ENCODE measurements at places on chromosomes 4 and X.

DNA sequence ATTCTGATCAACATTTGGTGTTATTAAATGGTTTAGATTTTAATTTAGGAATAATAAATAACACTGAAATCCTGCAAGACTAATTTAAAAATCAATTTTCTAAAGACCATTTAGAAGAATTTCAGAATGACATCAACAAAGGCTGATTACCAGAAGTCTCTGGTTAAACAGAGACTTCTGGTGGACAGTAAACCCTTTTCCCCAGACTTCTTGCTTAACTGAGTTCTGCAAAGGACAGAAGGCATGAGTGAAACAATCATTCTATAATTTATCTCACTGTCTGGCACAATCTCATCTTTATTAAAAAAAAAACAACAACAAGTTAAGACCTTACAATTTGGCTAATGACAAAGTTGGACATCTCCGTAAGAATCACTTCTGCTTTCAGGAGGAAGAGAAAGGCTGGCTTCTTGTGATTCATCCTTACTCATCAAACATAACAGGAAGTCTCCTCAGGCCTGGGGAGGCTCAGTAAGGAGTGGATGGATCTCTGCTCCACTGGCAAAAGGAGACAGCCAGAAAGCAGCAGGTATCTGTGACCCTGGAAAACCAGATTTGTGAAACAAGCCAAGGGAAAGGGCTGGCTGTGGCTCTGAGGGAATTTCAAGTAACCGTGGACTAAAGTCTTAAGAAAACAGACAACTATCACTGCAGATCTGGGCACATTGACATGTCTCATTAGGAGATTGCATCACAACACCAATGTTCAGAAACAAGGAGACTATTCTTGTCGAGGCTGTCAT, 908 bp upstream of the TLR6 start:
- DNase-seq, result no peak

DNA sequence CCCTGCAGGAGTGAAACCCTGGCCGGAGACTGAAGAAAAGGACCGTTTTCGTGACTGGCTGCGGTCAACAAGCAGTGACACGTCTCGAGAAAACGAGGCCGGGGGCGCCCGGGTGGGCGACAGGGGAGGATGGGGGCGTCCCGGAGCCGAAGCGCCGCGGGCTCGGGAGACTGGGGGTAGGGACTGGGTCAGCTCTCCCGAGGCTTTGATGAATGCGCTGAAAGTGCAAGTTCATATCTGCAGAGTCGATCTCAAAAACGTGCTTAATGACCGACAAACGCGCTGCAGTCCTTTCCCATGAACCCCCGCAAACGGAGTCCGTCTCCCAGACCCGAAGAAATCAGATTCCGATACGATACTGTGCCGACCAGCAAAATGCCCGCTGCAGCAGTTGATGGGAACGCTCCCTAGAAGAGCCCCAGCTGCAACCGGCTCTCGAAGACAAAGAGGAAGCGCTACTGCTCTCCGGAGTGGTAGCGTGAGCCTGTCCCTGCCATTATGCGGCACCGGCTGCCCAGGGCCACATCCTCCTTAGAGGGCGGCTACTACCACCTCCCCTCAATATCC, 806 bp upstream of the CD99L2 start:
- peak; percentile 21 for DNase-seq

DNA sequence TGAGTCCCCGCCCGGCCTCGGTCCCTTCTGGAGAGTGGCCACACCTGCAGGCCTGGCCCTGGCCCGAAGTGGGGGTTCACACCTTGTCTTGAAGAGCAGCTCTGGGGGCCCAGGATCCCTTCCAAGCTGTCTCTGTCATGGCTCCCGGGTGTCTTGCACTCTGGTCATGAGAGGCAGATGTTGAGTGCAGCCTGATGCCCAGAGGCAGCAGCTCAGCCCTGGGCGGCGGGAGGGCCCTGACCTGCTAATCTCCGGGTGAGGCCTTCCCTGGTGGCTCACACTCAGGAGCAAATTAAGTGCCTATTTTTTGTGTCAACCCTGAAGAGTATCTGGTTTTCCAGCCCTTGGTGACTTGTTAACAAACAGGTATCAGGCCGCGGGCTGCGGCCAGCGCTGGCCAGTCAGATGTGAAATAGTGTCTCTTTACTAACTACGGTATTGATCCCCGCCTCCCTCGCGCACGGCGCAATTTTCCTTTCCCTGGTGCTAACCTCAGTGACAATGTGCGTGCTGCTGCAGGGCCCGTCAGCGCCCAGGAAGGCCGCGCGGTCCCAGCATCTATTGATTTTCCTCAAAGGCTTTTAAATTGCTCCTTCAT, 24.2 kb downstream of the NKX1-1 start:
- DNase-seq, result no peak

- DNase-seq, result no peak
Observed at GRCh38 chr4:42234817-42235216, 82.4 kb upstream of the BEND4 start.

GRCh38 chrX:19849464-19850080, 37.8 kb downstream of the SH3KBP1 start:
- DNase-seq, result no peak

DNA sequence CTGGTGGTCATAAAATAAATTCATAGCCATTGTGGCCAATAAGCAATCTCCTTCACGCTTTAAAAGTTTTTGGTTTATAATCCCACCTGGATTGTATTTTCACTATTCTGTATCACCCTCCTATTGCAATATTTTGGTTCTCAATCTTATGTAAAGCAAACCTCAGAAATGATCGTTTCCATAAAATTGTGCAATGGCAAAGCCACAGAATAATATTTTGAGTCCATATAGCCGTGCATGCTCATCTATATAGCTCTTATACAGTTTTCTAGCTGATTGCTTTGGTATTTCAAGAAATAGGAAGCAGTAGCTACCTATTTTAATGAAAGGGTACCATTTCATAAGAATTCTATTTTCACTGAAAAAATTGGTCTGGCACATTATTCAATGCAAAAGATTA, 10.0 kb upstream of the HAND2 start:
- DNase-seq, result no peak

- DNase-seq, result no peak
Observed at GRCh38 chr4:8070736-8071718, 87.6 kb downstream of the ABLIM2 start.

DNA sequence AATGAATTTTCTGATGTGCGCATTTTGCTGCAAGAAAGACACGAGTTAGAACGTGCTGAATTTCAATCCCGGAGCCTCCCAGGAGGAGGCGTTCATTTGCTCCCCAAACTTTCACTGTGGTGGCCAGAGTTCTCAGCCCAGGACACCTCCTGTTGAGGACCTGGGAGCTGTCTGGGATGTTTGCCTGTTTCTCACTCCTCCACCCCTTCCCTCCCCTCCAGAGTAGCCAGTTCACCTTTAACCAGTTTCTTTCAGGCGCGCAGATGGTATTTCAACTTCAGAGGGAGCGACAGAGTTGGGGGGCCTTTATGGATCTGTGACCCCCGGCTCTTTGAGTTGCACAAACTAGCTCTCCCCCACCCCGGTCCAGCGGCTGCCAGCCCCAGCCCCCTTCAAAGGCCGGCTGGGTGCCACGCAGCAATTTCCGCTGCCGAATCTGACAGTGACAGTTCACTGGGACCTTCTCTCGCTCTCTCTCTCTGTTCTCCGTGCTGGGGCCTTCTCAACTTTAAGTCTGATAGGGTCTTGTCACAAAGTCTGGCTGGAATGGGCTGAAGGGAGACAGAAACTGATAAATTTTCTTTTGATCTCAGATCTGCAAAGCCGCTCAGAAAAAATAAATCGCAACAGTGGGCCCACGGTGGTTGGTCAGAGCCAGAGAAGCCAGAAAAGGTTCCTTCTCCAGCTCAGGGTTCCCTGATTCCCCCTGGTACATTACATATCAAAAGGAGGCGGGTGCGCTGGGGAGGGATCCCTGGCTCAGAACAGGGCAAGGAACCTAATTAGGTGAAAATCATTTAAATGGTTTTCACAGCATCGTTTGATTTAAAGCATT, 100.0 kb upstream of the STX18 start:
- DNase-seq, result no peak

- no peak for DNase-seq
Observed at GRCh38 chr4:110138551-110138950, 59.9 kb downstream of the ELOVL6 start.

DNA sequence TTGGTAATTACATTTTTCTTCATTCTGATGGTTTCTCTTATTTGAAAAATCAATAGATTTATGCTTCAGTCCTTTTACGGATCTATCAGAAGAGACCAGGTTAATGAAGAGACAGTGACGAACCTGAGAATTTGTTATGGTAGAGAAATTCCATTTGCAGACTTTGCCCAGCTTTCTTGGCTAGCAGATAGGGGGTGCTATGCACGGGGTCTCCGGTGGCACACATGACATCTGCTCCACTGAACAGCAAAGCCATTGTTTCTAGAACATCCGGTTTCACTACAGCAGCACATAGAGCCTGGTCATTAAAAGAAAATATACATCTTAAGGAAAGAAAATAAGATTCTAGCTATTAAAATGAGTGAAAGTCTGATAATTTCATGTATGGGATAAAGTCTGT, 85.1 kb downstream of the ARAP2 start:
- no peak for DNase-seq

GRCh38 chr4:17313194-17313593, 198.7 kb downstream of the QDPR start:
- no peak for DNase-seq
